ENCODE measurements at places on chromosomes 16 and 17.

DNA sequence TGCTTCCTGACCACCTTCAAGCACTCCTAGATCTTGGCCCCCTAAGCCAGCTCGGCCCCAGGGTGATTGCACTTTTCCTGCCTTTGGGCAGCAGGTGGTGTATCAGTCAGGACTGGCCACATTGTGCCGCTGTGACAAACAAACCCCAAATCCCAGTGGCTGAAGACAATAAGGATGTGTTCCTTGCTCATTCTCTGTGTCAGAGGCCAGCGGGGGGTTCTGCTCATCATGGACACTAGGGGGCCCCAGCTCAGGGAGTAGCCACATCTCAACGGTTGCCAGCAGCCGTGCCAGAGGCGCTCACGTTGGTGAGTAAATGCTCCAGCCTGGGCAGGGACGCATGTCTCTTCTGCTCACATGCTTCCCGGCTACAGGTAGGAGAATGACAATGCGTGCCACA, 60.4 kb downstream of the ZDHHC7 start:
- DNase-seq: peak; percentile 36

- no peak for DNase-seq
Measured at GRCh38 chr17:69090365-69090764, 29.6 kb upstream of the ABCA9 start.

GRCh38 chr17:73430848-73431247, 119.0 kb upstream of the CDC42EP4 start:
- no peak for DNase-seq

GRCh38 chr16:78932355-78932943, 668.1 kb downstream of the MAF start:
- DNase-seq: no peak

DNA sequence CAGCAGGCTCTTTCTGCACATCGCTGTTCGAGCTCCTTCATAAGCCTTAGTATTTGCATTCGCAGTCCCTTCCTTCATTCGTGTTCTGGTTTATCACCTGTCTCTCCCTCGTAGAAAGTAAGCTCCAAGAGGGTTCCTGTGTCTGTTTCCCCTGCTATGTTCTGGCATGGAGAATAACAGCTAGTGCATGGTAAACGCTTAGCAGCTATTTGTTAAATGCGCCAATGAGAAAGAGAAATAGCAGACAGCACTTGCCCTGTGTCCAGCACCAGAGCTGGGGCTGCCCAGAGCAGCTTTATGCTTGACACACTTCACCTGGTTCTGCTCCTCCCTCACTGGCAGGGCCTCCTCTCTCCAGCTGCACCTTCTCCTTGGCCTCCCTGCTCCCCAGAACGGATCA, 5.5 kb downstream of the ZNF688 start:
- DNase-seq: no peak

- DNase-seq: no peak
Measured at GRCh38 chr17:19342611-19343255, 19.8 kb downstream of the B9D1 start.

GRCh38 chr16:78134944-78135619, 35.6 kb downstream of the WWOX start:
- DNase-seq: peak; percentile 12

DNA sequence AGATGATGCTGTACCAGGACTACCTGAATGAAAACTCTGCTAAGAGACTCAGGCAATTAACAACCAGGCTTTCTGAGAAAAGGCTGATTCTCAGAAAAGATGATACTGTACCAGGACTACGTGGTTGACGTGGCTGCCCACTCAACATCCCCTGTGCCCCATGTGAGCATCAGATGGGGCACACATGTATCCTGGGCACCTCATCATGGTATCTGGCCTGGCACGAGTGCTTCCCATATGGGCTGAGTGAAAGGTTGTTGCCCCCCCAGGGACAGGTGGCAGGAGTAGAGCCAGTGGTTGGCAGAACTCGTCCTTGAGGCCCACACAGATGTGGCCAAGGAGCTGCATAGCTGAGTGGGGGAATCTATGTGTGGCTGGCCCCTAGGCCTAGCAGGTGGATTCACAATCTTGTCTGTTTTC, 3.5 kb upstream of the CES4A start:
- DNase-seq: peak; percentile 25

DNA sequence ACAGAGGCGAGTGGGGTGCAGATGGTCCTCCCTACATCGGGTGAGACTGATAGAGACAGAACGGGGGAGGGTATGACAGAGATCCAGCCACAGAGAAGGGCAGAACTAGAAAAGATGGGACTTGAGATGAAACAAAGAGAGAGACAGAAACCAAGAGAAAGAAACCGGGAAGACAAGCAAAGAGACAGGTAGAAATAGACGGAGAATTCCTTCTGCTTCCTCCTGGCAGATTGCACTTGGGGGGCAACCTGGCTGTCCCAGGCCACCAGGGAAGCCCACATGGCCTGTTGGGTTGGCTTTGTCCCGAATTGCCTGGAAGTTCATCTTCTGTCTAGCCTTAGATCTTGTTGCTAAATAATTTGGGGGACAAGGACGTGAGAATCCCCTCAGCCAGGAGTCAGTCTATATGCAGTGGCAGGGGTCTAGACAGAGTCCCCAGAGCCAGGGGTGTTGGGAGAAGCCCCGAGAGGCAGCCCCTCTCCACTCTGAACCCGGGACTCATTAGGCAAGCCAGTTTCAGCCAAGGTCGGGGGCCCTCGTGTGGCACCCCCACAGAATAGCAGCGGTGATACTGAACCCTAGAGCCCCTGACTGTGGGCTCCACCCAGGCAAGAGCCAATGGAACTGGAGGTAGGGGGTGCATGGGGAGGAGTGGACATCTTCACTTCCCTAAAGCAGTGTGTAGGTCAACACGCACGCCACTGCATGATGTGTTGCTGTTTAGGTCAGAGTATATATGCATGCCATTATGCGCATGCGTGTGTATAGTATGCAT, 627 bp upstream of the TSPOAP1 start:
- peak; percentile 83 for DNase-seq

DNA sequence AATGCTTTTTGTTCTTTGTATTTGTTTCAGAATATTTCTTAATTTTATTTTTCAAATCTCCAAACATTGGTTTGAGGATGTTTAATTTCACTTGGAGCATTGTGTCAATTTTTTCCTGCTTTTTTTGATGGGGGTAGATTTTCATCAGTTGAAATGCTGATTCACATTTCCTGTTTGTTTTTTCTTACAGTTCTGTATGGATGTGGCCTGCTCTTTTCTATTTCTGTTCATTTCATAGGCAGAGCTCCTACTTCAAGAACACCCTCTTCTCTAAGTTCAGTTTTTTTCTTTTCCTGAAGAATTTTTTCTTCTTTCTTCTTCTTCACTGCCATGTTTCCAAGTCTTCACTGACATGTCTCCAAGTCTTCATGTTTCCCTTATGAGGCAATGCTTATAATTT, 8.8 kb downstream of the MBTD1 start:
- no peak for DNase-seq

GRCh38 chr17:68777243-68777855, 176.2 kb upstream of the FAM20A start:
- peak; percentile 26 for DNase-seq

GRCh38 chr16:73057291-73058210, 9.6 kb upstream of the ZFHX3 start:
- DNase-seq: no peak

GRCh38 chr17:48594538-48595277, 1.1 kb upstream of the HOXB5 start:
- no peak for DNase-seq

DNA sequence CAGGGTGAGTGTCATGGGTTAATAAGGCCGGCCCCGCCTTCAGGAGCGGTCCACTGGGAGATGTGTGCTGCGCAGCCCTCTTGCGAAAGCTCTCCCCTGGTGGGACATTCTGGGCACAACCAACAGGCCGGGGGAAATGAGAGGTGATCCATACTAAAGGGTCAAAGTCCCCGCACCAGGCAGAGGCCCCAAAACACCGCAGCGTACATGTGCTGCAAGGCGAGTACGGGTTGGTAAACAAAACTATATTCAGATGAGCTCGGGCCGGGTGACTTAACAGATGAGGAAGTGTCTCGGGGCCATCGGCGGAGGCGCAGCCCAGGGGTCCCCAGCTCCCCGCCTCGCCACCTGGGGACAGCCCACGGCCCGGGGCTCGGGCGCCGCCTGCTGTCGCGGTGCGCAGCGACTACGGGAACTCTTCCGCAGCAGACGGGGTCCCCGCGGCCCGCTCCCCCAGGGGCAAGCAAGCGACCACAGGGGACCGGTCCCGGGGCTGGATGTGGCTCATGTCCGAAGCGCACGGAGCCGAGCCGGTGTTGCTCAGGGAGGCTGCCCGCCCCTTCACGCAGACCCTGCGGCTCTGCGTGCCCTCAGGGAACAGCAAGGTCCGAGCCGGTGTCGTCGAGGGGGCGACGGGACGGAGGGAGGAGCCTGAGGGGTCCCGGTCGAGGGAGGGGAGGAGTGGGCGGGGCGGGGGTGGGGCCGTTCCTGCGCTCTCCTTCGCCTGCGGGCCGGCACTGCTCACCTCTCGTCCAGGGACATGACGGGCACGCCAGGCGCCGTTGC, at the start of gene RAB37:
RAB37 (plus strand) TSS at position 744 of the 786 bp plus-strand sequence; CDS start at position 761, 17 bp downstream.
- peak; percentile 54 for DNase-seq

DNA sequence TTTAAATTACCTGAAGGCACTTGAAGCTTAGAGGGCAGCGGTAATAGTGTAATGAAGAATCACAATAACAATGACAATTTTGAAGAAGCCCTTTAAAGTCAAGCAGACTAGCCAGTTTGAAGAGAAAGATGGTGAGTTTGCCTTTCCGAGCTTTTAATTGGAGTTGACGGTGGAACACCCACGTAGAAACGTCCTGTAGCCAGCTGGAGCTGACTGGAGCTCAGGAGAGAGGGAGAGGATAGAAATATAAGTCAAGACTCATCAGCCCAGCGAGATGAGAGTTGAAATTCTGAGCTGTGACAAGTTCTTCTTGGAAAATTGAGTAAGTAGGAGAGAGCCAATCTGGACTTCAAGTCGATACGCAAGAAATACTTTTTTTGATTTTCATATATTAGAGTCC, 91.7 kb upstream of the CACNG3 start:
- no peak for DNase-seq

GRCh38 chr16:57071831-57072582, 20.4 kb upstream of the CPNE2 start:
- DNase-seq: no peak

- no peak for DNase-seq
Measured at GRCh38 chr16:83651871-83652270, 155.9 kb upstream of the HSBP1 start.

DNA sequence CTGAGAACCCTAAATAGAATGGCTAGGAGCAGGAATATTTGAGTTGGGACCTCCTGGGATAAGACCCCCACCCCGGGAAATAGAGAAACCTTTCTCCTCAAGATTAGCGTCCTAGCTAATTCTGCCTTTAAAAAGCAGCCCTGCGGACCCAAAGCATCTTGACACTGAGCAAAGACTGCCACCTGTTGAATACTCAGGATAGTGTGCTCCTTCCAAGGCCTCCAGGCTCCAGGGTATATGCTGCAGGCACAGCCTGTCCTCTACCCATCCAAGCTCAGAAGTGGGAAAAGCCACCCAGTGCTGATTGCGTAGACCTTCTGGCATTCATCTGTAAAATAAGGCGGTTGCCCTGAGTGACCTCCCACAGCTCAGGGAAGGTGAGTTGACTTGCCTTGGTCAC, 456.2 kb upstream of the DYNLRB2 start:
- DNase-seq: peak; percentile 36

- DNase-seq: peak; percentile 31
Measured at GRCh38 chr16:53744449-53744848, 40.5 kb downstream of the FTO start.

- DNase-seq: no peak
Measured at GRCh38 chr17:34991606-34992005, 11.3 kb downstream of the LIG3 start.

DNA sequence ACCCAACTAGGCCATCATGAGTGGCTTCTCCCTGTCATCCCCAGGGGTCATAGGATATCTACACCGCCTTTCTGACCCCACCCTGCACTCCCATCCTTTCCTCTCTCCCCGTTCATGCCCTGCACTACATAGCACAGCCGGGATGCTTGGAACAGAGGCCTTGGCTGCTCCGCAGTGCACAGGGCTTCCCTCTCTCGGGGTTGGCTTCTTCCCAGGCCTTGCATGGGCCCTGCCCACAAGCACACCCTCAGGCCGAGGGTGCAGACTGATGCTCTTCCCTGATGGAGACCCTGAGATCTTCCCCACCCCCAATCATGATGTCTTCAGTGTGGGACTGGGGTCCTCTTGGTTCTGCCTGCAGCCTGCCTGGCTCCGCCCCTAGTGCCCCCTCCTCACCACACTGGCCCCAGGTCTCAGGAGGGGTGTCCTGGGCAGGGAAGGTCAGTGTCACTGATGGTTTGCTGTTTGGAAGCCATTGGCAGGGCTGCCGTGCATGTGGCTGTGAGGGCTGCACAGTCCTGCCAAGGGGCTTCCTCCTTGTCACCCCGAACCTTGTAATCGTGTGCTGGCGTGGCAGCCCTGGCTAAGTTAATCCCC, 14.3 kb upstream of the NAGLU start:
- no peak for DNase-seq

DNA sequence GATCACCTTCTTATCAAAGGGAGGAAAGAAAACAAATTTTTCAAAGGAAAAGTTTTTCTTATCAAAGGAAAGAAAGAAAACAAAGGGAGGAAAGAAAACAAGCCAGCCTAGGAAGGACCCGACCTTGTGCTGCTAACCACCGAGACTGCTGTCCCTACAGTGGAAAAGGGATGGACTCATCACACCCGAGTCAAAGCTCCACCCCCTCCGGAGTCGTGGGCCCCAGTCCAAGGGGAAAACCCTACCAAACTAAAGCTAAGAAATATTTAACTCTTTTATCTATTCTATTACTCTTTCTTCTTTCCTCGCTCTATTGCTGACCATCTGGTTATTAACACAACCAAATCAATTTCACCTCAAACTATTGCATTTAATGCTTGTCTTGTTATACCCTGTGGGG, 6.1 kb upstream of the ENDOV start:
- no peak for DNase-seq

DNA sequence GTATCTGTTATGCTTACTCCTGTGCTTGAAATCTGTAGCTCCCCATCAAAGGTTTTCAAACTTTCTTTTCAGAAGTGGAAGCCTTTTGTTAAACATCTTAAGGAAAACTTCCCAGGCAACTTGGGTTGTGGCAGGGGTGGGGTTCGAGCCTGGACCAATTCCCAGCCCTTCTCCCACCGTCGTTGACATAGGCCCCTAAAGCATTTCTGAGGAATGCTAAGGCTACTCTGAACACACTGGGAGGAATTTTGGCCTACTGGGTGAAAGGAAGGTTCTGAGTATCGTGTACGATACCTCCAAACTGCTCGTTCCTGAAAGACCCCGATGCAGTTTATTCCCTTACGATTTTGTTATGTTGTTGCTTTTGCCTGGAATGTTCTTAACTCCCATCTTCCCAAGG, 56.1 kb upstream of the PMFBP1 start:
- DNase-seq: no peak

- DNase-seq: peak; percentile 74
Measured at GRCh38 chr16:3020247-3020603, at the start of gene TNFRSF12A. TSS of gene TNFRSF12A (plus strand) at chr16:3020368. CDS start at chr16:3020398, 30 bp downstream.

- DNase-seq: no peak
Measured at GRCh38 chr16:12111223-12111622, 134.7 kb downstream of the SNX29 start.

- DNase-seq: peak; percentile 65
Measured at GRCh38 chr16:3578610-3579551, 1.7 kb upstream of the NLRC3 start.

- peak; percentile 61 for DNase-seq
Measured at GRCh38 chr17:64281962-64282752, 19.1 kb upstream of the TEX2 start.

GRCh38 chr16:49496656-49497055, 123.1 kb downstream of the C16orf78 start:
- no peak for DNase-seq

GRCh38 chr17:48001197-48001596, 30.3 kb downstream of the CDK5RAP3 start:
- no peak for DNase-seq

All from CD4-positive, alpha-beta T cell treated with Interleukin-21 for 1 hour (primary cell).